ENCODE measurements at places on chromosomes 1 and 21.

GRCh38 chr1:17212009-17212408 is 7.1 kb downstream of the PADI1 start:
- no peak for DNase-seq

GRCh38 chr1:3631320-3632260 is 6.8 kb downstream of the TPRG1L start:
- no peak for DNase-seq

DNA sequence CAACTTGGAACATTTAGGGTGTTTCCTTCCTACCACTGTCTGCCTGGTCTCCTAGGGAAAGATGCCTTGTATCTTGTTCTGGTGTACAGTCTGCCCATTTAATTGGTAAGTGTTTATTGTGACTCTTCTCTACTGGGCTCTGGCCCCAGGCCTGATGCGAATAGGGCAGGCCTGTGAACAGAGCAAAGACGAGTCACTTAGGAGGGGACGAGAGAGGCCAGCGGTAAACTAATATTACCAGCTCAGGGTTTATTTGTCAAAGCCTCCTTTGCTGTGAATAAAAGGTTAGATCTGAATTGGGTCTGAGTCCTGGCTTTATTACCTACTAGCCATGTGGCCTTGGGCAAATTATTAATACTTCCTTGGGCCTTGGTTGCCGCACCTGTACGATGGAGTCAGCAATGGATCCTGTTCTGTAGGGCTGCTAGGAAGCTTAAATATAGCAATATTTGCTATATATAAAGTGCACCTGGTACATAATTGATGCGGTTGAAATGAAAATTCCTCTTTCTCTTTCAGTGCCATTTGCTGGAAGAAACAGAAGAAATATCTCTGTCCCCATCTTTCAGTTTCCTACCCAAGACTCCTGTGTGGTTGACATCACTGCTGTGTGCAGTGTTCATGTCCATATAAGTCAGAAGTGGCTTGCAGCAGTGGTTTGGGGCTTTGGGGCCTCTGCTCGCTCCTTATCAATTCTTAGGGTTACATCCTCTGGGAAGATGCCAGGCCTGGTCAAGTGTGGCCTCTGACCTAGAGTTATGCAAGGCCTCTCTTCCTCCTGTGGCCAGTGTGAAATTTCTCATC is 32.4 kb downstream of the MAPKAPK2 start:
- no peak for DNase-seq

- no peak for DNase-seq
Measured at GRCh38 chr1:173502104-173502503, 25.0 kb downstream of the PRDX6 start.

- no peak for DNase-seq
Measured at GRCh38 chr1:13628711-13629110, 45.1 kb downstream of the PDPN start.

DNA sequence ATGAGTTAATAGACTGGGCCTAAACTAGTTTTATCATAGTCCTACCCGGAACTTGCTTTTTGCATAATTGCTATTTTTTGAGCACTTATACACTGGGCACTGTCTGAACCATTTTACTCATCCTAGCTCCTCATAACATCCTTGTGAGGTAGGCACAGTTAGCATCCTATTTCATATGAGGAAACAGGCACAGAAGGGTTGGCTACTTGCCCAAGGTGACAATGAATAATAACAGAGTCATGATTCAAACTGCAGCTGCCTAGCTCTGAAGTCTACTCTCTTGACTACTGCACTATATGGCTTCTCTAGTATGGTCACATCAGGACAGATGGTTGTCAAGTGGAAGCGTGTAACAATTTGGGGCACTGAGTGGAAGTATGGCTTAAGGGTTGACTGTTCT is 18.2 kb upstream of the RC3H1 start:
- DNase-seq = peak; percentile 44

DNA sequence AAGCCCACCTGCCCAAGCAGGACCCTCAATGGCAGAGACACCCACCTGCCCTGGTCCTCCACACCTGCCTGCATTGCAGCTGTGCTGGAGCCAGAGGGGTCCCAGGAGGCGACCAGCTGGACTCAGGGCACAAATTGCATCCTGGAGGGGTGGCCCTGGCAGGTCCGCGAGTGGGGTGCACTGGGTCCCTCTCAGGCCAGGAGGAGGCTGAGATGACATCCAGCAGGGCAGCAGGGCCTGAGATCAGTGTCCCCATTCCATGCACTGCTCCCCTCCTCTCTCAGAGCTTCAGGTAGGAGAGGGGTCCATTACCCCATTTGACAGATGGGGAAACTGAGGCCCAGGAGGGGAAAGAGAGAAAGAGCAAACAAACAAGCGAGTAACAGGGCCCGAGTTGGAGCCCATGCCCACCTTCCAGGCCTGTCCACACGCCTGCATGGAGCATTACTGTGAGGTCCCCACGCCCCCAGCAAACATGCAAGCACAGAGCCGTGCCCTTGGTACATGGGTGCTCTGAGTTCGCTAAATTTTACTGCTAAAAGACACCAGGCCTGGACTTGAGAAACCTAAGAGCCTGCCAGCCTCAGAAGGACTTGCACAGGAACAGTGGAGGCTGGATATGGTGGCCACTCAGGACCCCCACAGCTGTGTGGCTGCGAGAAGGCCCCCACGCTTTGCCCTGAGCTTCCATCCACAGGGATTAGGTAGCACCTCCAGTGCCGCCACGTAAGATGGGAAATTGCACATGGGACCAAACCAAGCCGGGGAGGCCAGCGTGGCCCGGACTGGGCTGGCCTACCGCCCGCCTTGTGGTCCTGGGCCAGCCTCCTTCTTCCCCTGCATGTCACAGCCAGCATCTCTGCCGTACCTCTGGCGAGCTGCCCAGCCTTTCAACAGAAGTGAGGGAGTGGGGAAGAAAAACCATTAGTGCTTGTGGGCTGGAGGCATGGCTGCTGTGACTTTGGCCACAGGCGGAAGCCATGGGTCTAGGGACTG is 7.4 kb downstream of the WNT3A start:
- DNase-seq = peak; percentile 5

- DNase-seq = no peak
Measured at GRCh38 chr1:6158181-6158580, 21.9 kb downstream of the CHD5 start.

DNA sequence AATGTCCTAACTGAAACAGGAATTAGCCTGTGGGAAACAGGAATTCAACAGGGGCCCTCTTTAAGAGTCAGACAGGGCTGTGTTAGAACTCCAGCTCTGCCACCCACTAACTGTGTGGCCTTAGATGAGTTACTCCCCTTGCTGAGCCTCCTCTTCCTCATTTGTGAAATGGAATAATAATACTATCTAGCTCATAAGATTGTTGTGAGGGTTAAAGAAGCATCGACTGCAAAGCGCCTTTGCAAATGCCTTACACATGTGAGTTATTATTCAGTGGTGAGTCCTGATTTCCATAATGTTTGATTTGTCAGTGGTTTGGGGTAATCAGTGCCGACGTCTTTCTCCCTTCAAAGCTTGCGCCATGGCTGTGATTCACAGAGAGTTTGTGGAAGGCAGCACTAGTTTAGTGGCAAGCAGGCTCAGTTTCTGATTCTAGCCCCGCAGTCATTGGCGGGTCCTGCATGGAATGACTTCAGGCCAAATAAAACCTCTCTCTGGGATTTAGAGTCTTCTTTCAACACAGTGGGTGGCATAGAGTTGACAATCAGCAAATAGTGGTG is 388.5 kb downstream of the PLPP3 start:
- peak; percentile 72 for DNase-seq

DNA sequence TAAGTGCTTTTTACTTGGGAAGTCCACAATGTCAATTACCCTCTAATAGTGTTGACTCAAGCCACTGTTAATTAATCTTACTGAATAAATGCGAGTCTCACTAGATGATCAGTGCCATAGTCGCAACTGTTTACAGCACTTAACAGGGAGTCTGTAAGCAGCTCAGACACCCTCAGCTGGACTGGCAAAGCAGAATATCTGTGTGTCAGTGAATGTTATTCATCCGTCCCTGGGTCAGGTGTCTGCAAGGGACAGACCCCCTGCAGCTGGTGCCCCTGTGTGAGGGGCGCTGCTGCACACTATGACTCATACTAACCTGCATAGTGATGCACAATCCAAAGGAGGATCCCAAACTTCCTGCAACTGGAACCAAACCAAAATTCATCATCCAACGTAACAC is 306.5 kb downstream of the HHIPL2 start:
- DNase-seq = no peak

DNA sequence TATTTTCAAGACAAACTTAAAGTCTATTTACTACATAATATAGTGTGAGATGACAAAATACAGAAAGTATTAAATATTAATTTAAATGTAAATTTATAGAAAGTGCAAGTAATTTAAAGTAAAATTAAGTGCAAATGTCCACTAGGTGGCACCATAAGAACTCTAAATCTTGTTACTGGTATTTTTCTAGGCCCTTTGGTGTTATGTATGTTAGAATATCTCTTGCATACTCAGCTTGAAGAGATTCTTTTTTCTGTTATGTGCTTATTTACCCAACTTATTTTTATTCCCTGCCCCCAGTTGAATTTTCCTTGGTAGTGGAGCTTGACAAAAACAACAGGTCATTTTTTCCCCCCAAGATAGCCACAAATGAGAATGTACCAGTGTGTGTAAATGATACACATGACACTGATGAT is 71.5 kb downstream of the RPS6KC1 start:
- DNase-seq = peak; percentile 20

GRCh38 chr1:170068923-170069322 is 5.6 kb downstream of the KIFAP3 start:
- DNase-seq = no peak

GRCh38 chr1:23664837-23665795 is 26.5 kb upstream of the RPL11 start:
- DNase-seq = no peak

DNA sequence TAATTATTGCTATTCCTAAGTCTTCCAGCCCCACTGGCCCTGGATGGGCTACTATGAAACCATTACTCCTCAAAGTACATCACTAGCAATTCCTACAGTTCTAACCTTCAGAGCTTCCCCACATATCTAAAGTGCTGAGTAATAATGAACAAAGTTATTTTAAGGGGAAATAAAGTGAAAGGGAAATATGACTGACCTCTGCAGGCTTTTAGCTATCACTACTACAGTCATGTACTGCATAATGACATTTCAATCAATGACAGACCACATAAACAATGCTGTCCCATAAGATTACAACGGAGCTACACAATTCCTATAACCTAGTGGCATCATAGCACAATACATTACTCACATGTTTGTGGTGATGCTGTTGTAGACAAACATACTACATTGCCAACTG is 32.5 kb upstream of the ASPM start:
- DNase-seq = no peak

DNA sequence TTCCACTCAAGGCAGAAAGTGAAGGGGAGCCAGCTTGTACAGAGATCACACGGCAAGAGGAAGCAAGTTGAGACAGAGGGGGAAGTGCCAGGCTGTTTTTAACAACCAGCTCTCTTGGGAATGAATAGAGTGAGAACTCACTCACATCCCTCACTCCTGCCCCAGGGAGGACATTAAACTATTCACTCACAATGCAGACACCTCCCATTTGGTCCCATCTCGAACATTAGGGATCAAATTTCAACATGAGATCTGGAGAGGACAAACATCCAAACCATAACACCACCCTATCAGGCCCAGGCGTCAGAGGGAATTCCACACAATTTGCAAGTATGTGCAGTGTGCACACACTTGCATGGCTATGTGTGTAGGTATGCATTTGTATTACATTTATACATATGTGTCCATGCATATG is 62.7 kb downstream of the DMAP1 start:
- peak; percentile 5 for DNase-seq

DNA sequence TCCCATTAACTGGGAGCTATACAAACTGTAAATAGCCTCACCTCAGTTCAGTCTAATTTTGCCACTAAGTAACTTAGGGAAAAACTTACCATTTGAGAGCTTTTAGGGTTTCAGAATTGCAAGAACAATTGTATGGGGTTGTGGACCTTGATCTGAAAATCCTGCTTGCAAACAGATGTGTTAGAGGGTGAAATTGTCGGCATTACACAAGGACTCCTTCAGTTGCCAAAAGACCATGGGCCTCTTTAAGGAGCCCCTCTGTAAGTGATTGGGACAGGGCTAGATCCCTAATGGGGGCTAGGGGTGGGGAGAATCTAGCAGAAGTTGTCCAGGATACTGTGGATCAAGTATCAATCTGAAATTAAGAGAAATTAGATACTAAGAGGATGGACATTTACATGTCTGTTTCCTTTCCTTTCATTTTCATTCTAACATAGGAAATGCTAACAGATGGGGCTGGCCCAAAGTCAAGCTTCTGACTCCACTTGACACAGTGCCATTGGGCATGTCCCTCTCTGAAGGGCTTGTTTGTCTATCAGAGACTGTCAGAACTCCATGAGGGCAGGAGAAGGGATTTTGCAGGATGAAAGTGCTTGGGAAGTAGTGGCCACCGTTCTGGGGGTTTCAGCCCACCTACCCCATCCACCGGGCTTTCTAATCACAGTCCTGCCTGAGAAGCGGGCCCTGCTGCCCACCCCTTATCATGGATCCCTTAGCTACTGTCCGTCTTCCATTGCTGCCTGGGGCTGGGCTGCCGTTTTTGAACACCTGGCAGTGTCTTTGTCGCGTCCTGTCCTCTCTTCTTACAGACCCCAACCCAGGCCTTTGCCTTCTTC is 54.7 kb downstream of the STUM start:
- peak; percentile 22 for DNase-seq

GRCh38 chr1:33762109-33762830 is 101.6 kb upstream of the HMGB4 start:
- DNase-seq = peak; percentile 32

- DNase-seq = no peak
Measured at GRCh38 chr1:1664941-1665814, 6.4 kb upstream of the CDK11B start.

DNA sequence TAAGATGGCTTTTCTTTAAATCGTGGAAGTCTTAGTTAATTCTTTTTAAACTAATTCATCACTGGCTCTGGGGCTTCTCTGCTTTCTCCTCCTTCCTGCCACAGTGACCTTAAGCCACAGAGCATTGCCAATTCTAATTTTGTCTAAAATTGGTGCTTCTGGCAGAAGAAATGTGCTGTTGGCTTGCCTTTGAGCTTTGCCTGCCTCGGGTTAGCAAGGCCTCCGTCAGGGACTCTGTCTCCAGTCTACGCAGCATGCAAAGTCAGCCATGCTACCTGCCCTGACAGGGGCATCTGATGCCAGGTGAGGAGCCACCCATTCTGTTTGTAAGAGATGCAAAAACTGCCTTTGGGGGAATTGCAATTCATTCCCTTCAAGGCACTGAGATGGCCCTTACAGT is 25.2 kb downstream of the CLDN14 start:
- no peak for DNase-seq

GRCh38 chr1:46133181-46133658 is 791 bp upstream of the PIK3R3 start:
- no peak for DNase-seq

GRCh38 chr1:88612773-88613172 is 71.3 kb upstream of the PKN2 start:
- no peak for DNase-seq

- no peak for DNase-seq
Measured at GRCh38 chr1:118340928-118341910, 156.2 kb upstream of the SPAG17 start.

DNA sequence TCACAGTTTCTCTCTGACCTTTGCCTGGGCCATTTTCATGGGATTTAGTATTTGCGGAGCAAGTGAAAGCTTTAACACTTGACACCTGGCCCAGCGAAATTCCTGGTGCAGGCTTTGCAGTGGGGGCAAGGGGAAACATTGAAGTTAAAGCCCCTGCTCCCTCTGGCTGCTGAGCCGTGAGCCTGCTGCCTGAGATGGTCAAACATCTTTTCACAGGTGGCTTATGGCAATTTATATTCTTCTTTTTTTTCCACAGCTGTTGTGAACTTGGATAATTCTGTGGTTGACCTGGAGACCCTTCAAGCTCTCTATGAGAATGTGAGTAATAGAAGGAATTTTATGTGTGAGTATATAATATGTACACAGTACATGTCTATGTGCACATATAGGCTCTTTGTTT is 202.9 kb downstream of the FMN2 start:
- DNase-seq = no peak
